ENCODE measurements at places on chromosomes 5 and 9.

DNA sequence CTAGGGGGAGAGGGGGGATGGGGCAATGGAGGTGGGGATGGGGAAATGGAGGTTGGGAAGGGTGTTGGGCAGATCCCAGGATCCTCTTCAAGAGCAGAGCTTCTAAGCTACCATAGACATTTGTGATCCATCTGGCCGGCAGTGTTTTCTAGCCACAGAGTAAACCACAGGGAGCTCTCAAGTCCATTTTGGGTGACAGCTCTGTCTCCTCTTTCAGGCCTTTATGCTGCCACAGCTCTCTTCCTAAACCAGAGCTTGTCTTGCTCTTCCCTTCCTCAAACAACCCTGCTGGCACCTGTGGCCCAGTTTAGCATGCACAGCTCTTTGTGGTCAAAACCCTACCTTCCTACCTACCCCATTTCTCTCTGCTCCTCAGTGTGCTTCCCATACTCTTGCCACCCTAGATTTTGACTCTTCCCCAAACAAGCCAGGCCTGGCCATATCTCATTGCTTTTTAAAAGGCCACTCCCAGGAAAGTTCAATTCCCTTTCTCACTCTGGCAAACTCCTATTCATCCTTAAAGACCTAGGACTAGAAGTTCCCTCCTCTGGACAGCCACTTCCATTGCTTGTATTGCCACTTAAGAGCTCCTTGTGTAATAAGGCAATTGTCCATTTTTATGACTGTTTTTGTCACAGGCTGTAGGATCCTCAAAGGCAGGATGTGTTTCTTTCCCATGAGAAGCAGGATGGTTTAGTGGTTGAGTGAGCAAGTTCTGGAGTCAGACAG, 84.3 kb upstream of the PANK3 start:
- DNase-seq, result no peak

GRCh38 chr9:104075801-104076753, 18.0 kb upstream of the SMC2 start:
- DNase-seq, result peak; percentile 71

- no peak for DNase-seq
These were observed 5.7 kb upstream of the RPS23 start for GRCh38 chr5:82283893-82284292.

DNA sequence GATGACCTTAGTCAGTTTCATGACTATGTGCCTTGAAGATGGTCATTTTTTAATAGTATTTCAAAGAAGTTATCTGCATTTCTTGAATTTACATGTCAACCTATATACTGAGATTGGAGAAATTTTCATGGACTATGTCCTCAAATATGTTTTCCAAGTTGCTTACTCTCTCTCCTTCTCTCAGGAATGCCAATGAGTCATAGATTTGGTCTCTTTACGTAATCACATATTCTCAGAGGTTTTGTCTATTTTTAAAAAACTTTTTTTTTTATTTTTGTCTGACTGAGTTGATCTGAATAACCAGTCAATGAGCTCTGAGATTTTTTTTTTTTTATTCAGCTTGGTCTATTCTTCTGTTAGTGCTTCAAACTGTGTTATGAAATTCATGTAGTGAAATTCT, 374.7 kb upstream of the GRIN3A start:
- peak; percentile 66 for DNase-seq

DNA sequence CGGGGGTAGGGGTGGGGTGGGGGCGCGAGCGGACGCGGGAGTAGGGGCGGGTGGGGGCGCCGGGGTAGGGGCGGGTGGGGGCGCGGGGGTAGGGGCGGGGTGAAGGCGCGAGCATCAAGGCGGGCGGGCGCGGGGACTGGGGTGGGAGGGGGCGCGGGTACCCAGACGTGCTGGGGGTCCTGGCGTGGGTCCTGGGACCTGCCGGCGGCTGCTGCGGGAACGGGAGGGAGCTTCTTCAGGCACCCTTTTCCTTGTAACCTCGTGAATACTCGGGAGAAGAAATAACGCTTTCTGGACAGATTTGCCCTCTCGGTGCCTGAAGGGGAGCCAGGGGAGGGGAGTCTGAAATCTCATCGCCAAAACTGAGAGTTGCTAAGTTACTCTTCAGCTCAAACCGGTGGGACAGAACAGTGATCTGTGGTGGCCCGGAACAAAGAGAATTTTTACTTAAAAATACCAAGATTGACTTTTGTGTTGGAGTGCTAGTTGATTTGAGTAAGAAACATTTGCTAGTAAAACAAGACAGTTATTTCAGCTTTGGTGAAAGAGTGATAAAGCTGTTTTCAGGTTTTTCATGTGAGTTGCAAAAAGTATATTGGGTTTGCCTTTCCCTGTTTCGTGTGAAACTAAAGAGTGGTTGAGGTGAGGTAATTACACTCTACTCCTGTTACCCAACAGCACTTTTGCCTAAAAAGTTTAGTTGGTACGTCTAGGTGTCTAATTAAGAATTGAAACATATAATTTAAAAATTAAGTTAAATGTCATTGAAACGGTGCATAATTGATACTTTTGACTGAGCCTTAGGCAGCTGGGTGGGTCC, 643 bp downstream of the PLEKHG4B start:
- no peak for DNase-seq

DNA sequence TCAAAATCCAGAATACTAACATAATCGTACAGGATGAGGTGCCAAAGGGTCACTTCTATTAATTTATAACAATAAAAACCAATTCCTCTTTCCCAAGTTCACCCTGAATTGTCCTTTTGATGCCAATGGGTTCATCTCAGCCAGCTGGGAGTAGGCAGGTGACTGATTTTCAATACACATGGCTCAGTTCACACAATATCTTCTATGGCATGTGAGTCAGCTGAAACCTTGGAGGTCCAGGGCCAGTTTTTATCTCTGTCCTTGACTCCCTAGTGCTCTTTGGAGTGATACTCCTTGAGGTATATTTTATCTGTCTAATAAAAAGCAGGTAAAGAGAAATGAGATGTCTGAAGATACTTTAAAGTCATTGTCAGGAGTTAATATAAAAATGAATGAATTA, 186.6 kb downstream of the SMC2 start:
- DNase-seq, result no peak

GRCh38 chr5:90803381-90803780, 244.8 kb downstream of the ADGRV1 start:
- no peak for DNase-seq

DNA sequence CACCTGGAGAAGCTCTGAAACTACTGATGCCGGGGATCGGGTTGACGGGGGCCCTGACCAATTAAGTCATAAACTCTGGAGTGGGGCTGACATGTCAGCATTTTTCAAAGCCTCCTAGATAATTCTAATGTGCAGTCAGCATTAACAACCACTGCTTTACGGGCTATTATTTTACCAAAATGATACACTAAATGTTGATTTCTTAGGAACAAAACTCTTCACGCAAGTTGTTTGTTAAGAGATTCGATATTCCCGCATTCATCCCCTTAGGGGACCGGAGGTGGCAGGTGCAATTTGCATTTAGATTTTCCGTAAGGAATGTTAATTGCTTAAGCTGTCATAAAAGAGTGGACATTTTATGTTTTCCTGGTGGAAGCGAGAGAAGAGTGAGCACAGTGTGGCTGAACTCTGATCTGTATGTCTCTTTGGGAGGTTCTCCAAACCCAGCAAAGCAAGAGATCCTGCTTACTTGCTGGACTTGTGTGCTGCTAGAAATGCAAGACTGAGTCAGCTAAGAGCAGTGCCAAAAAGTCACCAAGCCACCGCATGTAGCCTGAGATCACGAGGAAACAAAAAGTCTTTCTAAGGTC, 77.6 kb downstream of the UGCG start:
- DNase-seq, result no peak

DNA sequence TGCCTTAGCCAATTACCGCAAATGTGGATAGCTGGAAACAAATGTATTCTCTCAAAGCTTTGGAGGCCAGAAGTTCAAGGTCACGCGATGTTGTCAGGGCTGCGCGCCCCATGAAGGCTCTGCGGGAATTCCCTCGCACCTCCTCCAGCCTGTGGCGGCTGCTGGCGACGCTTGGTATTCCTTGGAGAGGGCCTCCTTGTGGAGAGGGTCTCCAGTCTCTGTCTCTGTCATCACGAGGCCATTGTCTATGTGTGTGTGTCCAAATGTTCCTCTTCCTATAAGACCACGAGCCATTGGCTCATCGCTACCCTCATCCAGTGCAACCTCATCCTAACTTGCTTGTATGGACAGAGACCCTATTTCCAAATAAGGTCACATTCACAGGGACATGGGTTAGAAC, 97.5 kb downstream of the ANKRD33B start:
- DNase-seq, result no peak

GRCh38 chr9:92141144-92142129, 26.2 kb upstream of the SPTLC1 start:
- peak; percentile 12 for DNase-seq

DNA sequence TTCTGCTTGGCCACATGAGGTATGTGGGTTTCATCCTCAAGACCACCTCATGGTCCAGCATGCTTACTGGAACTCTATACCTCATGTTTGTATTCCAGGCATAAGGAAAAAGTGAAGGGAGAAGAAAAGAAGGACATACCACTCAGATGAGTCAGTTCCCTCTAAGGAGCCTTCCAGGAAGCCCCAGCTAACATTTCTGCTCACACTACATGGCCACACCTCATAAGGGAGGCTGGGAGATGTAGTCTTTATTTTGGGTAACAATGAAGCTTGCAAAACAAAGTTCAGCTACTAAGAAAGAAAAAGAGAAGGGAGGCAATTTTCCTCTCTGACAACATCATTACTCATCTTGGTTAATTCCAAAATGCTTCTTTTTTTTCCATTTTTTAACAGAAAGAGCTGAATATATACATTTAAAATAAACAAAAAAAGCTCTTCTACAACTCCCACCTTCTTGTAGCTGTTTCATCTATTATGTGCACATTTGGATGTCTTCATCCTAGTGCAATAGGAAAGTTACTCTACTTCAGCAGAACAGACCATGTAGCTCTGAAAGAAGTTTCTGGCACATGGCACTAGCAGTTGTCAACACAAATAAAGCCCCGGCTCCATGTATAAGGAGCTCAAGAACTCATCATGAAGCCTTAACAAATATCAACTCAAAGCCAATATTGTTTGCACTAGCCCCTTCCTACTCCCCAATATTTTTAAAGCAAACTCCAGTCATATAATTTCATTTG, 123.6 kb upstream of the CCDC112 start:
- DNase-seq, result peak; percentile 97

DNA sequence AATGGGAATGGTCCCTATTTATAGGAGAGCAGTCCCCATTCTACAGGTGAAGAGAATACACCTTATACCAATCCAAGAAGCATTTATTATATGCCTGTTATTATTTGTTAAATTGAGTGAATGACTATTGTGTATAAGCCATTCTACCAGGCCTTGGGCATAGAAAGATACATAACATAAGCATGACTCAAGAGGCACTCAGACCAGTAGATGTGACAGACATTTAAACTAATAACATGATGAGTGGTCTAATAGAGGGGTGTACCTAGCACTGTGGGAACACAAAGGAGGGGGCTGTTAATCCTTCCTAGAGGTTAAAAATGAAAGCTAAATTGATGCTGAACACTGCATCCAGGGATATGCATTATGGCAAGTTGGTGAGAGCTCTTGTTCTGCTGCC, 145.0 kb upstream of the TNC start:
- DNase-seq, result peak; percentile 64

DNA sequence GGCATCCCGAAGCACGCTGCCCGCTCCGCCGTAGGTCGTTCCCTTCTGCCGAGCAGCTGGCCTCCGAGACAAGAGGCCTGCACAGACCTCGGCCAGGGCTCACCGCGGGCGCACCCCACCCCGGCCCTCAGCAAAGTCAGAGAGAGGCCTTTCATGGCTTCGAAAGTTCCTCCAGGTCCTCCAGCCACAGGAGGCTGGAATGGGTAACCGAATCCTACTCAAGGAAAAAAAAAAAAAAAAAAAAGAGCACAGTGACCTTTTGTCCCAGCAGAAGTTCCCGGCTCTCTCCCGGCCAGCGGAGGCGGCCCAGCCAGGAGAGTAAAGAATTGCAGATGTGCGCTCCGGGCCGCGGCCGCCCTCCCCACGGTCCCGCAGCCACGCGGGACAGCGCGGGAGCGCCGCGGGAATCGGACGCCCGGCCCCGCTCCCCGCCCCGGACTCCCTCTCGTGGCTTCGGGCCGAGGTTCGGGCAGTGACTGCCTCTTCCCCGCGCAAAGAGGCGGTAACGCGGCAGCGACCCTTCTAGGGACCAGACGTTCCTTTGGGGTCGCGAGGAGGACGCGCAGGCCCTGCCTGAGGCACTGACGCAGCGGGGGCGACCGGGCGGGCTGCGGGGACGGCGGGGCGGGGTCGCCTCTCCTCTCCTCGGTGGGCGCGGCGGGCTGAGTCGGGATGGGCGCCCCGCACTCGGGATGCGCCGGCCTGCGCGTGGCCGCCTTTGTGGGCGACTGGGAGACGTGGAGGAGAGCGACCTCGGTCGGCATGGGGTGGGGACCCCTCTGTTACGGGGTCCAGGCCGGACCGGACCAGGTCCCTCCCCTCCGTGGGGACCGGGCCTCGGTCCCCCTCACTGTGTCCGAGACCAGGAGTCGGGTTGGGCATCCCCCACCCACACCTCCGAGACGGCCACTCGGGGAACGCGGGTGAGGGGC, 754 bp downstream of the GFPT2 start:
- DNase-seq, result peak; percentile 13

DNA sequence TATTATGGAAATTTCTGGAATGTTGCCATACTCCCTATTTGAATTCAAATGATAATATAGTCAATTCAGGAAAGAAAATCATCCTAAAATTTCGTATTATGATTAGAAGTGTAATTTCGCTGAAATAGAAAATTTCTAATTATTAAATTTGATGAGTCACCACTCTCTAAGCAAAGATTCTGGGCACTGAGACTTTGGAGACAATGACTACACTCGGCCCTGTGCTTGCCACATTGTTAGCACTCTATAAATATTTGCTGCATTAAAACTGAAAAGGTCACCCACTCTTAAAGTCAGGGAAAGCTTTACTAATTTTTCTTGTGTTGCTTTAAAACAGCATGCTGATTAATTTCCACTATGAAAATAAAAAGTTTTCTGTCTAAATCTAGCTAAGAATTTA, 240.3 kb downstream of the TLE4 start:
- peak; percentile 18 for DNase-seq

GRCh38 chr5:79229357-79230174, 6.4 kb upstream of the JMY start:
- DNase-seq, result peak; percentile 49

DNA sequence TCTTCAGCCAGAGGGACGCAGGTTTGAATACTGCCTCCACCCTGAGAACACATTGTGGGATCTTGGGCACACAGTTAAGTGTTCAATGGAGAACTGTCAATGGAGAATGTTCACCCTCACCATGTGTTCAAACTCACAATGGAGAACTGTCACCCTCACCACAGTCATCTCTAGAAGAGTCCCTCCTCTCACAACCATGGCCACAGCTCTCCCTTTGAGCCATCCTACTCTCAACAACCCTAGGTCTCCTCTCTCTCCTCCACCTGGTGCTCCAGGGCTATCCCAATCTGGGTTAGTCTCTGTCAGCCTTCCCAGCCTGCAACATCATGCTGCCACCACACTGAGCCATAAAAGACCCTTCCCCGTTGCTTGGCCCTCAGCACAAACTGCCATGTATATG, 36.3 kb upstream of the HAND1 start:
- no peak for DNase-seq

- no peak for DNase-seq
These were observed 8.3 kb upstream of the FER start for GRCh38 chr5:108739376-108739775.

Measured in fibroblast of skin of back (primary cell).